ENCODE measurements at places on chromosomes 13 and 19.

- no peak for DNase-seq
These were observed 1437.7 kb upstream of the PCDH9 start for GRCh38 chr13:68667863-68668262.

DNA sequence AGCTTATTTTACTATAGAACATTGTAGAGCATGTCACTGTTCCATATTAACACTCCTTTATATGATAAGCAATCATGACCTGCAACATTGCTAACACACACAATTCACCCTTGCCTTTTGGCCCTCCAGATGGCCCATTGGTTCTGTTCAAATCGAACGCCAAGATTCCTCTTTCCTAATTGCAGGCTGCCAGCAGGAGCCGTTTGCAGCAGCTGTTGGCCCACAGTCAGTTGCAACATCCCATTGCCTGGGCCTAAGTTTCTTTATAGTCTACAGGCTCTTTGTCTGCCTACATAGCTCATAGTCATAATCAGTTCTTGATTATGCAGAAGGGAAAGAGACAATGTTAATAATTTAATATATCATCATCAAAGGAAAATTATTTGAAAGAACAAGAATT, 37.6 kb downstream of the KCTD12 start:
- DNase-seq, result no peak

- DNase-seq, result no peak
These were observed 31.8 kb downstream of the RAB20 start for GRCh38 chr13:110529522-110530311.

- DNase-seq, result no peak
These were observed 4.9 kb downstream of the NANOS3 start for GRCh38 chr19:13881692-13882418.

GRCh38 chr13:31674051-31674450, 65.3 kb upstream of the RXFP2 start:
- no peak for DNase-seq

GRCh38 chr13:112803422-112803821, 113.6 kb downstream of the ATP11A start:
- no peak for DNase-seq

GRCh38 chr13:41649659-41650058, 192.3 kb downstream of the RGCC start:
- DNase-seq, result no peak

GRCh38 chr13:31859571-31859970, 120.2 kb downstream of the RXFP2 start:
- DNase-seq, result no peak

GRCh38 chr13:48682436-48682835, 28.7 kb downstream of the CYSLTR2 start:
- no peak for DNase-seq

All from cerebellar nuclear complex (tissue), 1 donor.